CD8-positive, alpha-beta memory T cell (primary cell): ENCODE measurements at places on chromosomes 2 and 18.

DNA sequence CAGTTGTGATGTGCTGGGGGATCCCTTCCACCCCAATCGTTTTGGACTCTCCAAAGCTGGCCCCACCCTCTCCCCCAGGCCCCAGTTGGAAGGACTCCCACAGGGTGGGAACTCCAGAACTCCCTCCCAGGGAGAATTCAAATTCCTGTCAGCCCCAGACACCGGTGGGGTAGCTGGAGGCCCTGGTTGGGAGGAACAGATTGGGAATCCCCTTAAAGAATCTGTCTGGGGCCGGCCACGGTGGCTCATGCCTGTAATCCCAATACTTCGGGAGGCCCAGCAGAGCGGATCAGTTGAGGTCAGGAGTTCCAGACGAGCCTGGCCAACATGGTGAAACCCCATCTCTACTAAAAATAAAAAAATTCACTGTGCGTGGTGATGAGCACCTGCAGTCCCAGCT, 155.5 kb downstream of the ANKRD36C start:
- DNase-seq: no peak

GRCh38 chr2:85156619-85157018, 23.4 kb downstream of the TCF7L1 start:
- DNase-seq: no peak

GRCh38 chr2:240159251-240159839, 18.9 kb upstream of the OTOS start:
- DNase-seq: no peak

- no peak for DNase-seq
Measured at GRCh38 chr2:142716463-142717242, 160.8 kb upstream of the KYNU start.

- no peak for DNase-seq
Measured at GRCh38 chr2:7233126-7233525, 315.9 kb downstream of the RNF144A start.

DNA sequence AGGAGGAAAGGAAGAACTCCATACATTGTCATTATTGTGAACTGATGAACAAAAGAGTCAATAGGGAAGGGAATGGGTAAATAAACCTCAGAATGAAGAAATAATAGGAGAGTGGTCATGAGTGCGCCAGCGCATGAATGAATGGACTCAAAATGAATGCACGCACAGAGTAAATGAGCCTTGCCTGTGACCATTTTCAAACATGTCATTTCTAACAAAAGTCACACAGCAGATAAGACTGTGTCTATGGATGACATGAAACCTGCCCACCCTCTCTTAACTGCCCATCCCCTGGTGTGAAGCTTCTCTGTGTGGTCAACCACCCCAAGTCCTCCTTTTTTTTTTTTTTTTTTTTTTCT, 121.1 kb upstream of the TEX51 start:
- no peak for DNase-seq

DNA sequence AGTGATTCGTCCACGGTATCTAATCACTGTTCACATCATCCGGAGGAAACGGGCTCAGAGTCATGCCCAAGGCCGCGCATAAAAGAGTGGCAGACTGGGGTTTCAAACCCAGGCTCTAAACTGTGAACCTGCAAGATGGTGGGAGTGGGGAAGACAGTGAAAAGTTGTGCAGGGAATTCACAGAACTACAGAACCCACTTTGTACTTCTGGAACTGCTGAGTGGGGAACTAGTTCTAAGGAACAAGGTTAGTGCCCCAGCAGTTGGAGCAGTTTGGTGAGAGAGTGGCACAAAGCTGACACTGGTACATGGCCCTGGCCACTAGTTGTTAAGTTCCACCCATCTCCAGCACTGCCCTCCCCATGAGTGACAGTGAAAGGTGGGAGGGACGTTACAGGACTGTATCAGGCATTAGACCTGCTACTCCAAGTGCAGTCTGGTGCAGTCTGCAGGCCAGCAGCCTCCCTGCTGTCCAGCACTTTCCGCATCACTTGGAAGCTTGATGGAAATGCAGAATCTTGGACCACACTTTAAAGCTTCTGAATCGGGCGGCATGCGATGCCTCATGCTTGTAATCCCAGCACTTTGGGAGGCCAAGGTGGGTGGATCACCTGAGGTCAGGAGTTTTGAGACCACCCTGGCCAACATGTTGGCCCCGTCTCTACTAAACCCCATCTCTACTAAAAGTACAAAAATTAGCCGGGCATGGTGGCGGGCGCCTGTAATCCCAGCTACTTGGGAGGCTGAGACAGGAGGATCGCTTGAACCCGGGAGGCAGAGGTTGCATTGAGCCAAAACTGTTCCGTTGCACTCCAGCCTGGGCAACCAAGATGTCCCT, 47.3 kb downstream of the C2orf42 start:
- DNase-seq: peak; percentile 48

GRCh38 chr2:38260469-38260868, 116.6 kb downstream of the ATL2 start:
- no peak for DNase-seq

DNA sequence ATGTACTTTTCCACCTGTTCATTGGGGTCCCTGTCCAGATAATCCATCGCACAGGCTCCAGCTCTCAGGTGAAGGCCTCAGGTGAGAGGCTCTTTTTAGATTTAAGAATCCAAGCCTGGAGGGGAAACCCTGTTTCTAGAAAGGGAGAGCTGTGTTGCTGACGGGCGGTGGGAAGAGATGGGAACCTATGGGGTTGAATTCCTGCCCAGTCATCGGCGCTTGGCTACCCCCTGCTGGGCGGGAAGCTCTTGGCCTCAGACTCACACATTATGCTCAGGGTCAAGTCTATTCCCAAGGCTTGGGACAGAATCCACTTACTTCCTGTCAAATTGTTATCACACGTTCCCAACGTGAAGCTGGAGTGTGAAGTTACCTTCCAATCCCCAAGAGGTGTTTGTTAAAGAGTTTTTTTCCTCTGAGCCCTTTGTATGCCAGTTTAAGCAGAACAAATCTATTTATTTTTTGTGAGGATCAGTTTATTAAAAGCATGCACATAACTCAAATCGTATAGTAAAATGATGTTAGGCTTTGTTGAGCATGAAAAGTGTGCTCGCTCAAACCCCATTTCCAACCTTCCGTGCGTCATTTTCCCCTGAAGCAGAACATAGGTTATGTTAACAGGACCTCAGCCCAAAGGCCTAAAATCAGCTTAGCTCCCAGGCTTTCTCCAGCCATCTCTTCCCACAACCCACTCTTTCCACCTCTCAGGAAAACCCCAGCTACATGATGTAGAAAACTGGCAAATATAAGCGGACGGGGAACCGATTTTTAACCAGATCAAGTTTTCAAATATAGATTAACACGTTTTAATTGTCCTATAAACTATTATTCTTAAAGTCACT, 181.7 kb upstream of the ETAA1 start:
- no peak for DNase-seq

- DNase-seq: no peak
Measured at GRCh38 chr2:48380989-48381625, 148.8 kb upstream of the STON1 start.

GRCh38 chr2:206940546-206940945, 1.2 kb downstream of the CPO start:
- DNase-seq: no peak
